ENCODE measurements at places on chromosomes 16 and 17.
A peak's percentile ranks its signal among the peaks of the same experiment; 100 is the strongest.

- DNase-seq, result no peak
Observed at GRCh38 chr17:41581366-41582060, 5.2 kb downstream of the KRT14 start.

DNA sequence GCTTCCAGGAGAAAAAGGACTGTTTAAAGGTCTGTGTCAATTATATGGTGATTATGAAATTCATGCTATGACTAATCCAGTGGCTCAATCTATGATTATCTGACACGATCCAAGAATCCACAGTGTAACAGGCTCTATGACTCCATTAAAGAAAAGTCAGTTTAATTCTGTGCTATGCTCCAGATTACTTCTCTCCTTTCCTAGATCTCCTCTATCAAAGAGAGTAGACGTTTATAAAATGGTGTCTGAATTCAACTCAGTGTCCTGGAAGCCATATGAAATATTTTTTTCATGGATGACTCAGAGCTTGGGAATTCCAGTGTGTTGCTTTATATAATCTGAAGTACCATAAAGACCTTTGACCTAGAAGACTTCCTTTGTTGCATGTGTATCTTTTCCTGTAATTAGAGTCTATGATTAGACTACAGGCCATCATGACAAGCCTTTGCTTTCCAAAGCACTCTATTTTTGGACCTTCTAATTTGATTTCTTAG is 27.0 kb upstream of the NF1 start:
- DNase-seq, result no peak

GRCh38 chr17:33021731-33022408 is 30.2 kb downstream of the SPACA3 start:
- DNase-seq, result no peak

DNA sequence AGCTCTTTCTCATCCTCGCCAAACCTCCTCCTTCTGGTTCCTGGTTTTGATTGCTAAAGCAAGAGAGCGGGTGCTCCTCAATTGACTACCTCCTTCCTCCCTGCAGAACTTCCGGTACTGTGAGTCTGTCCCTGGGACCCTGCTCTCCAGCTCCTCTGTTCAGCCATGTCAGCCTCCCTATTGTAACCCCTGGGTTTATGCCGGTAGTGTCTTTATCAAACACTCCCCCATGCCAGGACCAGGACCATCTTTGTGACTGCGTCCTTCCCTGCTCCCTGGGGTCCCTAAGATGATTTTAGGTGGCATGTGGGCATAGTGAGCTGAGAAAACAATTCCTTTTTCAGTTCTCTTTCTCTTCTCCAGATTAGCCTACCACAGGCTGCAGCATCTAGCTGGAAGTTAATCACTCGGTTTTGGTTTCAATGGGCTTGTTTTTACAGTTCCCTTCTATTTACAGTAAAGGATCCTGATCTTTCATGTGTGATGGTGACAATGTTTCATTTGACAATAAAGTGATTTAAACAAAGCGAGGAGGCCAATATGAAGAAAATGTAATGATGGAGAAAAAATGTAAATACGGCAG is 27.7 kb upstream of the IL21R start:
- no peak for DNase-seq

DNA sequence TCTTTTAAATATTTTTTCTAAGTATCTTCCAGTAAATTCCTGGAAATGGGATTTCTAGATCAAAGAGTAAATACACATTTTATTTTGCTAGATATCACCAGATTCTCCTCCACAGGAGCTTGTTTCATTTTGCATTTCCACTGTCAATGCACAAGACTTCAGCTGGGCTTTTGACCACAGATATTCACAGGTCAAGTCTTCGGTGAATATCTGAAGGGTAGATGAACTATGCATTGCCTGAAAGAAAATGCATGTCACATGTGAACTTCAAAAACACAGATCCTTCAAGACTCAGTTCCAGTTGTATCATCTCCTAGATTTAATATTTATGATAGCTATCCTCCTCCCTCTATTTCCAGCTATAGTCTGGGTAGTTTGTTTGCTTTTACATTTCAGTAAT is 963.6 kb upstream of the GOT2 start:
- DNase-seq, result no peak

GRCh38 chr17:2138318-2138717 is 83.4 kb downstream of the HIC1 start:
- DNase-seq, result no peak

DNA sequence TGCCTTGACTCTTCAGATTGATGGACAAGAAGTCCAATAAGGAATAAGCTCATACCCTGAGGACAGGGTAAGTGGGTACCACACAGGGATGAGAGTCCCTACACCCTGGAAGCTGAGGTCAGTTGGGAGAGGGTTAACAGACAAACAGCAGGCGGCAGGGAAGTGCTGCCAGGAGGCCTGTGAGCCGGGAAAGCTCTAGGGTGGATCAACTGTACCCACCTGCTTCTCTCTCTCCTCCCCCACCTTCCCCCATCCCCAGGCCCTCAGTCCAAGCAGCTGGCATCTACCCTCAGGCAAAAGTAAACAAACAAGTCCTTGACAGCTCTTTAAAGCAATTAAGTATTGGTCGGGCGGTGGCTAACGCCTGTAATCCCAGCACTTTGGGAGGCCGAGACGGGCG is 20.7 kb upstream of the MYLK3 start:
- DNase-seq, result no peak

- peak; percentile 75 for DNase-seq
Observed at GRCh38 chr16:48117217-48118105, 38.3 kb downstream of the ABCC12 start.

GRCh38 chr16:5615868-5616642 is 518.5 kb upstream of the EEF2KMT start:
- DNase-seq, result peak; percentile 71

GRCh38 chr17:50893183-50893993 is 27.2 kb upstream of the TOB1 start:
- no peak for DNase-seq

DNA sequence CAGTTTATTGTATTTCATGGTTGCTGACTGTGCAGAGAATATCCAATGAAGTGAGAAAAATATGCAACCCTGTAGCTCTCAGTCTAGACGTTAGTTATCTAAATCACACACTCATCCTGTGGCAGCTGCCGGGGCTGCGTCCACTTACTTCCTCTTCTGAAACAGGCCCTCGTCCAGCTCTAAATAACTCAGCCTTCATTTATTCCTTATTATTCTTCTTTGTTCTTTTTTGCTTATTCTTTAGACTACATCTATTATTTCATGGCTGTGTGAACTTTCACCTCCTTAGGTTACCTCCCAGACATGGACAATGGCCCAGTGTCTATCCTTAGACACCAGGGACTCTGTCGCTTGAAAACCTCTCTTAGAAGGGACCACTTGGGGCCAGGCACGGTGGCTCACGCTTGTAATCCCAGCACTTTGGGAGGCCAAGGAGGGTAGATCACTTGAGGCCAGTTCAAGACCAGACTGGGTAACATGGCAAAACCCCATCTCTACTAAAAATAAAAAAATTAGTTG is 3.4 kb upstream of the THUMPD1 start:
- DNase-seq, result no peak

GRCh38 chr17:2295575-2295974 is 8.0 kb downstream of the SMG6 start:
- DNase-seq, result no peak

GRCh38 chr16:49637933-49638672 is 217.8 kb downstream of the ZNF423 start:
- no peak for DNase-seq

- no peak for DNase-seq
Observed at GRCh38 chr17:19876529-19877161, 8.9 kb upstream of the ULK2 start.

GRCh38 chr17:47762728-47763127 is 29.7 kb downstream of the TBX21 start:
- DNase-seq, result no peak

DNA sequence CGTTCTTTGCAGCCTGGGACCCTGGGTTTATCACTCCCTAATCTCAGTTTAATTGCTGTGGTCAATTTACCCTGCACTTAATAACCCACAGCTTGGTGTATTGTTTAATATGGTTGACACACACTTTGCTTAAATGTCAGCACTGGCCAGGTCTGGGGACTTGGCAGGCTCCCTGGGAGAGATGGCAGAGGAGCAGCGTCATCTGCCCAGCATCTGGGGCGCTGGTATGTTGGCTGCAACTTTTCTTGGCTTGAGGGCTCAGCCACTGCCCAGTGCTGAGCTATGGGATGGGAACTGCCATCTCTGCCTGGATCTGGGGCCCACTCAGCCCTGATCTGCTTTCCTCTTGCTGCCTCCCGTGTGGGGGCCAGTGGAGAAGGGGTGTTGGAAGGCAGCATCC is 115.7 kb upstream of the IRX3 start:
- DNase-seq, result no peak

GRCh38 chr16:12868788-12869187 is 32.6 kb upstream of the SHISA9 start:
- DNase-seq, result no peak

GRCh38 chr17:63740464-63741142 is 996 bp downstream of the STRADA start:
- DNase-seq, result no peak

DNA sequence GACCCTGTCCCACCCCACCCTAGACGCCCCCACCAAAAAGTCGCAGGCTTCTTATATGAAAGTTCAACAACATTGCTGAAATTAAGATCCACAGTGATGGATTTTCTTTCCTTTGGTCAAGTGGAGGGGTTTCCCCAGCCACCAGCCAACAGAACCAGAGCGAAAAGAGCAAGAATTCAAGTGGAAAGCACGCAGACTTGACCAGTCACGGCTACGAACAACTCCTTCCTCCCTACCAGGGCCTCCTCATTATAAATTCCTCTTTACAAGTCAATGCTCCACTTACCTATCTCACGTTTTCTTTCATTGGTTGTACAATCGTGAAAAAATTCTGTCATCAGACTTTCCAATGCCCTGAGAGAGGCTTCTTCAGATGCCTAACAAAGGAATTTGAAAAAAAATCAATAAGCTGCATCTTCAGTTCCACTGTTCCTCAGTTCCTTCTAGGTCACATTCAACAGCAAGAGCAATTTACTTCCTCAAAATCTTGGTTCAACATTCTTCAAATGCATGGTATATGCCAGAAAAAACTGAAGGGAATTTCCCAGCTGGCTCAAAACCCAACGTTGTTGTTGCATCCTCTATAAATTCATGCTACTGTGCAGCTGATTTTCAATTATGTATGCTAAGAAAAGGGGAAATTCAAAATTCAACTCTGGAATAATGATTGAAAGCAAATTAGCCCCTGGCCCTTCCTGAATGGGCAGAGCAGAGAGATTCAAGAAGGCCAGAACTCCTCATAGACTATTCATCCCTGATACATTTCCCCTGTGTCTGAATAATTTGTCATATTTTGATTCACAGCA is 30.9 kb downstream of the XPO6 start:
- DNase-seq, result no peak

DNA sequence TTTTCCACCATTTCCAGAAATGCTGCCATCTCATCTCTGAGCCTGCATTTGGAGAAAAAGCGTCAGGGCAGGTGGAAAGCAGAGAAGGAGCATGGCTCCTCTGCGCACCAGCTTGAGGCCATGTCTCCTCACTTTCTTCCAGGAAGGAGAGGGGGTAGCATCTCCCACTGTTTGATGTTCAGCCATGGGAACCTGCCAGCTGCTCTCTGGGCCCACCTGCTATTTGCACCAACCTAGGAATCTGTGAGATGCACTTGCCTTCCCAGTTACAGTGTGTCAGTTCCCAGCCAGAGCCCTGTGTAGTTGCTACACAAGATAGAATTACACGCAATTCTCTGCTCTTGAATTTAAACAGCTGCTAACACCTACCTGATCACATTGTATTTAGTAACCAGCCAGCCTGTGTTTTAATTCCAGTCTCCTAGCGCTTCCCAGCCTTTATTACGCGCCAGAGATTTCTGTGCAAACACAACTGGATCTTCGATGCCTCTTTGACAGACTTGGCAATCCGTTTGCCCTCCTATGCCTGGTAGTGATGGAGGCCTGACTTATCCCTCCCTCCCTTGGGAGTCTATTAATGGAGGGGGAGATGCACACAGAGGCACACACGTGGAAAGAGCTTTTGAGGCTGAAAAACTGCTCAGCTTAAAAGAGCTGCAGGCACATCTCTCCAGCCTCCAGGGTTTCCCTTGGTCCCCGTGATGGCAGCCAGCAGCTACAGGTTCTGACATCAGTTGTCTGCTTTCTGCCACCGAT is 98.1 kb upstream of the SEC14L1 start:
- no peak for DNase-seq

- DNase-seq, result no peak
Observed at GRCh38 chr16:17519101-17519955, 48.6 kb upstream of the XYLT1 start.

DNA sequence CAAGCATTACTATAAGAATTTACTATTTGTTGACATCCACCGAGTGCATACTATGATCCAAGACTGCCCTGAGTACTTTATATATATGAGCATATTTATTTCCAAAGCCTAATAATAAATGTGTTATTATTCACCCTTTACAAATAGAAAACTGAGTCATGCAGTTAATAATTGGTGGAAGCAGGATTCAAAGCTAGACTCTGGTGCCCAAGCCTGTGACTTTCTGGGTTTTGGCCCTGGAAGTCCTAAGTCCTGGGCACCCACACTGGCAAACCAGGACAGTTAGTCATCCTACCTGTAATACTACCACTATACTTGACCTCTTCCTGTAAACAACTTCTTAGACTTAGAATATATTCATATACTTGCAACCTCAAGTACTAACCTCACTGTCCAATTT is 257.4 kb upstream of the IRX5 start:
- no peak for DNase-seq

GRCh38 chr17:32631341-32632096 is 144.7 kb downstream of the CDK5R1 start:
- DNase-seq, result no peak

- no peak for DNase-seq
Observed at GRCh38 chr16:57648125-57648524, 19.7 kb downstream of the ADGRG1 start.

DNA sequence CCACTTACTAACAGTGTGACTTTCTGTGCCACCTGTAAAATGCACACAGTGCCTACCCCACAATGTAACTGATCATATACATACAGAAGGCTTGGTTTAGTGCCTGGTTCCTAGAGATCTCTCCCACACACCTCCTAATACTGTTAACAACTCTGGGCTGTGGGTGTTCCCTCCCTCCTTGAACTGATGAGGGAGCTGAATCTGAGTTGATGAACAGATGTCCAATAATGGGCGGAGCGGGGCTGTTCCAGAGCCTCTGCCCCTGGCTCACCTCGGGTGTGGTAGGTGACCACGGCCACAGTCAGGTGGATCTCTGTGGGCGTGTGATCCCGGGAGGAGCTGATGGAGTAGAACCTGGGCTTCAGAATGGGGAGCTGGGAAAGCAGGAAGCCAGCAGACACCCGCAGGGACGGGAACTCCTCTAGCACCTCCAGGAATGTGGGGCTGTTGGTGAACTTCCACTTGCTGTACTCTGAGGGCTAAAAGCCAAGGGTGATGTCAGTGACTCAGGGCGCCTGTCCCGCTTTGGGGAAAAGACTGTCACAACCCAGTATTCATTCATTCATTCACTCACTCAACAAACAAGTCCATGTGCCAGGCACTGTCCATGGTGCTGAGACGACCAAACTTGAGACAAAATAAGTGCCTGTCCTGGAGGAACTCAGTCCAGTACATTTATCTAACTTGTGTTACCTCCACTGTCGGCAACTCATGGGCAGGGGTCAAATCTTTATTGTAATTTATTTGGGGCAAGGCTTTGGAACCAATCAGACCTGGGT is 37.6 kb downstream of the NOS2 start:
- no peak for DNase-seq

Measured in type B pancreatic cell (in vitro differentiated cells).